ENCODE measurements at places on chromosomes 3 and 15. TPM values are rescaled to one million over a fixed set of nuclear protein-coding genes. Genes with fewer than 3 reads are reported as not detected.

GRCh38 chr3:24258260-24258659, 236.4 kb downstream of the THRB start:
- H3K27ac ChIP-seq = no peak overlapping the region
- no peak for DNase-seq
- no peaks in the 10 kb centered on the region for H3K36me3 ChIP-seq
- no peak overlapping the region for H3K4me3 ChIP-seq

DNA sequence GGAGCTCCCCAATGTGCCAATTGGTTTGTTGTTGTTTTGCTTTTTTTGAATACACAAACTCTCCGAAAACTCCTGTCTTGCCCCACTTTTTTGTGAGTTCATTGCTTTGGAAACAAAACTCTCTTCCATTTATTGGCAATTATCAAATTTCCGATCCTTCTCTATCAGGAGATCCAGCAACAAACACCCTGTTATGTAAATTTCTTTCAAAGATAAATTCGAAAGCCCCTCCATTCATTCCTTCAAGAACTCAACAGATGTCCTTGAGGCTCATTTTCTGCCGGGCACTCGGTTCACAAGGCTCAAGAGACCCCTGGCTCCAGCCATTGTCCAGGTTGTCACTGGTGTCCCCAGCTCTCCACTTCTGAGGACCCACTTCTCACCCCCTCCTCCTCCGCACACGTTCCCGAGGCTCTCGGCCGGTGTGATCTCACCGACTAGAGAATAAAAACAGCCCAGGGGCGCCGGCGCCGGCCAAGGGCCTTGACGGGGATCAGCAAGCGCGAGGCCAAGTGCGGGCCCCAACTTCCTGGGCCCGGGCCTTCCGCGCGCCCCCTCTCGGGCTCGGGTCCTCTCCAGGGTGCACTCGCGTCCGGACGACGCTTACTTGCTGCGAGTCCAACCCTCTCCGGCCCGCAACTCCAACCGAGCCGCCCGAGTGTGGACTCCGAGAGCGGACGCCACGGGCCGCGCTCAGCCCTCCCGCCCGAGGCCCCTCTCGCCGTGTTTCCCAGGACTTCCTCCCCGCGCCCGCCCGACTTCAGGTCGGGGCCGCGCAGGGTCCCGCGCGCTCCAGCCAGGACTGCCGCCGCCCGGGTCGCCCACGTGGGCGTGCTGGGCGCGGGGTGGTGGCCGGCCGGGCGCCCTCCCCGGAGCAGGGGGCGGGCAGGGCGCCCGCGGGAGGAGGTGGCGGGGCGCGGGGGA, 533 bp upstream of the SMAD3 start:
- no peaks in the 10 kb centered on the region for H3K27me3 ChIP-seq
- H3K4me1 ChIP-seq = peaks cover 24% of the 10 kb centered on the region
- DNase-seq = peak; percentile 30
- H3K4me3 ChIP-seq = peak overlapping the region; percentile 100

GRCh38 chr15:70432924-70433495, 330.3 kb downstream of the UACA start:
- H3K4me1 ChIP-seq = peaks cover 10% of the 10 kb centered on the region
- H3K36me3 ChIP-seq = no peaks in the 10 kb centered on the region
- DNase-seq = no peak
- no peaks in the 10 kb centered on the region for H3K27me3 ChIP-seq

- H3K4me3 ChIP-seq = no peak overlapping the region
- no peaks in the 10 kb centered on the region for H3K27me3 ChIP-seq
Observed at GRCh38 chr15:57732526-57733331, 26.2 kb downstream of the POLR2M start.

Gene CYP1A2
- not detected for total RNA-seq

GRCh38 chr15:83854321-83854720, 200.4 kb downstream of the ADAMTSL3 start:
- H3K4me1 ChIP-seq = peaks cover 41% of the 10 kb centered on the region
- peak; percentile 81 for DNase-seq
- peak overlapping the region; percentile 53 for H3K27ac ChIP-seq
- H3K27me3 ChIP-seq = no peaks in the 10 kb centered on the region
- no peak overlapping the region for H3K4me3 ChIP-seq

DNA sequence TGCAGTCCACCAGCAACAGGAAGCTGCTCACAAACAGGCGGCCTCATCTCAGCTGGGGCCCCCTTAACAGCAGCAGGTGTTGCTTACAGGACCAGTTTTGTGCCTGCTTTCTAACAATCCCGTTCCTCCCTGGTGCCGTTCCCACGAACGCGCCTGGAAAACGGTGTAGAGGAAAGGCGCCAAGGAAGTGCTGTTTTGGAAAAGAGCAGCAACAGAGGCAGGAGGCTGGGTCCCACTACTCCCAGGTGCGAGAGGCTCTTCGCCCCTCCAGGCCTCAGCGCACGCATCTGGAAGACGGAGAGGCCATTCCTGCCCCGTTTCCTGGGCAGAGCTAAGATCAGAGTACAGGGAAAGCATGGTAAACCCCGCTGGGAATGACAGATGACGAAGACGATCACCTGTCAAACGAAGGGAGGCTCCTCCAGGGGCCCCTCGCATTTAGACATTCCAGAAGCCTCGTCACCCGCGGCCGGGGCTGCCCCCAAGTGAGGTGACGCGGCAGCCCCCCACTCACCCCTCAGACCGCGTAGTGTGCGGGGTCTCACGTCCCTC, 603 bp downstream of the SCAPER start:
- peak overlapping the region; percentile 93 for H3K4me3 ChIP-seq
- H3K4me1 ChIP-seq = peaks cover 12% of the 10 kb centered on the region
- peak overlapping the region; percentile 9 for H3K27ac ChIP-seq
- no peaks in the 10 kb centered on the region for H3K36me3 ChIP-seq
- peak; percentile 38 for DNase-seq

DNA sequence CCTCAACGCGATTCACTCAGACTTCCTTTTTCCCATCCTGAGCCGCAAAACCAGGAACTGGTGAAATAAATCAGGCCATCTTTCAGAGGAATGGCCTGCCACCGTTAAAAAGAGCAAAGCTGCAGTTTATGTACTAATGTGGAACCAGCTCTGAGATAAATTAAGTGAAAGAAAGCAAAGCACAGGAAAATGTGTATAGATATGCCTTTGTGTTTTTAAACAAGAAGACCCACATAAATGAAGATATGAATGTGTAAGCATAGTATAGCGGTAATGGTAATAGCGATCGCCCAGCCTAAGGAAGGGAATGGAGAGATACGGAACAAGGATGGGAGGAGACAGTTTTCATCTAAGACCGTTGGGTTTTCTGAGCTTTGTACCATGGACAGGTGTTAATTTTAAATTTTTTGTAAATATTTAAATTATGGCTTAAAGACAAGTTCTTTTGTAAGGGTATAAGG, 30.8 kb upstream of the RPN1 start:
- H3K4me3 ChIP-seq = peak overlapping the region; percentile 73
- no peak for DNase-seq
- no peaks in the 10 kb centered on the region for H3K36me3 ChIP-seq
- peaks cover 5% of the 10 kb centered on the region for H3K4me1 ChIP-seq
- H3K27ac ChIP-seq = peak overlapping the region; percentile 83
- H3K27me3 ChIP-seq = no peaks in the 10 kb centered on the region

DNA sequence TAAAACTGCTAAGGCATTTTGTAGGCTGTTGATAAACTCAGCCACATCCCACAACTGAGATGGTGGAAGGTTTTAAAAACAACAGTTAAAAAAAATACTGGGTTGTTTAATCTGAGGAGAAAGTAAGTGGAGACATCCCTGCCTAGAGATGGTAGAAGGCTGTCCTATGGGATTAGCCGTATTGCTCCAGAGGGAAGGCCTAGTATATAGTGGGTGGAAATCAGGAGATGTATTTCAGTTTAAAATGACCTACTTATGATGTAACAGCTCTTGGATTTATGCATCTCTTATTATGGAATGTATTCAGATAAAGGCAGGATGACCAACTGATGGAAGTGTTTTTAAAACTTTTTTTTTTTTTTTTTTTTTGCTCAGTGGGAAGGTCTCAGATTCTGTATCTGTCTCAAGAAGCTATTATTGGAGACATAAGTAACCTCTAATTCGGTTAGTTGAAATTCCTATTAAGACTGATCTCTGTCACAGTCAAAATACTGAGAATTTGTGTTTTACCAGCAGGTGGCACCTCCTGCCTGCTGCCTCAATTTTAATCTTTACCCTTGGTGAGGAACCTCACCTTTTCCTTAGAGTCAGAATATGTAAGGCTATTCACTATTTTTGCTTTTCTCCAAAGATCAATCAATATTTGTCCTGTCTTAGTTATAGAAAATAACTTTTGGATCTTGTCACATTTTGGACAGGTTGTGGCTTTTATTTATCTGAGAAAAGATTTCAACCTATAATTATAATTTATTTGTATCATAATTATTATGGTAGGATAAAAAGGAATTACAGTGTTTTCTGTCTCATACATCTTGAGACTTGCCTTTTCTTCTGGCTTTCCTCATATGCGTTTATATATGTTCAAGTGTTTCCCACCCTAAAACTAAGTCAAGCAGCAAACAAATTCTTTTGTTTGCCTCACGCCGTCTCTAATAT, 63.0 kb downstream of the VPS8 start:
- DNase-seq = peak; percentile 63
- H3K36me3 ChIP-seq = peaks cover 11% of the 10 kb centered on the region
- no peak overlapping the region for H3K4me3 ChIP-seq
- no peaks in the 10 kb centered on the region for H3K27me3 ChIP-seq

DNA sequence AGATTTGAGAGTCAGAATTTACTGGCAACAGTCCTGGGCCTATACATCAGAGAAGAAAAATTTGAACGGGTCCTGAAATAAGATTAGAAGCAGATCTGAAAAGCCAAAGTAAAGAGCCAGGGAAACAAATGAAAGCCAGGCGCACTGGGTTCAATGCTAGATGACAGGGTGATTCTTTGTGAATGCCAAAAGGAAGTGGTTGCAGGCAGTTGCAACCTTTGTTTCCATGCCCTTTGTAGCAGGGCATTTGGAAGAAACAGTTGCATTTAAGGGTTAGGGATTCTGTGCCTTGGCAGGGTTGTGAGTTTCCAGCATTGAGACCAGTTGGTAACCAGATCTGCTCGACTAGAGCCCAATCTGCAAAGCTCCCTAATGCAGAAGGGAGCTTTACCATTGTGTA, 36.4 kb upstream of the MTHFS start:
- no peak overlapping the region for H3K4me3 ChIP-seq
- no peaks in the 10 kb centered on the region for H3K27me3 ChIP-seq
- H3K27ac ChIP-seq = no peak overlapping the region
- H3K4me1 ChIP-seq = no peaks in the 10 kb centered on the region

DNA sequence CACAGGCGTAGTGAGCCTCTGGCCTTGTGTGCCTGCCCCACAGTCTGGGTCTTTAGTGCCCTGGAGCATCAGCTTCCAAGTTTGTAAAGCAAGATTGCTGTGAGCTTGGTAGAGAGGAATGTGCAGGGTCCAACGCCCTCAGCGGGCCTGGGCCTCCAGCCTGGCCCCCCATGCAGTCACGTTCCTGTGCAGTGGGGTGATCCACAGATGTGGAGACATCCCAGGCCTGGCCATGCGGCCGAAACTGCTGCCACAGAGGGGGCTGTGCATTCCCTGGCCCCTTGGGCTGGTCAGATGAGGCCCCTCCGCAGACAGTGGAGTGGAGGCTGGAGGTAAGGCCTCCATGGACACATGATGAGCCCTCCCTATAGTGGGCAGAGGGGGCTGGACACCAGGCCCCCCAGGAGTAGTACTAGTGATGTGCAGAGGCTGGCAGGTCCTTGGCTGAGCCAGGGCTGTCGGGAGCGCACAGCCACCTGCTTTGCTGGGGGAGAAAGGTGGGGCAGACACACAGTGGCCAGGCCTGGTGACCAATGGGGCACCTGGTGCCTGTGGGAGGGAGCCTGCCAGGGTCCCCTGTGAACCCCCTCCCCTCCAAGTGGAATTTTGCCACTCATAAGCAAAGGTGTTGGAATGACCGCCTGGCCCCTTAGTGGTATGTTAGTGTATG, 71.5 kb downstream of the EFCAB12 start:
- no peaks in the 10 kb centered on the region for H3K27me3 ChIP-seq
- H3K4me1 ChIP-seq = no peaks in the 10 kb centered on the region
- no peak for DNase-seq
- H3K36me3 ChIP-seq = no peaks in the 10 kb centered on the region
- no peak overlapping the region for H3K27ac ChIP-seq
- H3K4me3 ChIP-seq = no peak overlapping the region

Gene CCR9
- not detected for total RNA-seq

DNA sequence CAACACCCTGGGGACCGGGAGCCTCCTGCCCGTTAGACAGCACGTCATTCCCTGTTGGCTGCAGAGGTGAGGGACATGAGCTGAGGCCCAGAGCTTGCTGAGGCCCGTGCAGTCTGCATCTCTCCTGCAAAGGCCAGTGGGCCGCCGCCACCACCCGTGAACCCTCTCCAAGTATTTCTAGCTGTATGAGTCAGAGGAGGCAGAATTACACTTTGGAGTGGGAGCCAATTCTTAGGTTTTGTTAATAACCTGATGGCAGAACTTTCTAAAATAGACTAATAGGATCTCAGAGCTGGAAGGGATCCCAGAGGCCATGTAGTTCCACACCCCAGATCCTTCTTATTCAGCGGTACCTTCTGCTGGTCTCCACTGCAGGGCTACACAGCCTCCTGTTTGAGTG, 335.2 kb upstream of the CTDSPL start:
- DNase-seq = no peak
- H3K36me3 ChIP-seq = no peaks in the 10 kb centered on the region
- H3K27ac ChIP-seq = no peak overlapping the region
- H3K27me3 ChIP-seq = peaks cover 75% of the 10 kb centered on the region
- no peaks in the 10 kb centered on the region for H3K4me1 ChIP-seq

DNA sequence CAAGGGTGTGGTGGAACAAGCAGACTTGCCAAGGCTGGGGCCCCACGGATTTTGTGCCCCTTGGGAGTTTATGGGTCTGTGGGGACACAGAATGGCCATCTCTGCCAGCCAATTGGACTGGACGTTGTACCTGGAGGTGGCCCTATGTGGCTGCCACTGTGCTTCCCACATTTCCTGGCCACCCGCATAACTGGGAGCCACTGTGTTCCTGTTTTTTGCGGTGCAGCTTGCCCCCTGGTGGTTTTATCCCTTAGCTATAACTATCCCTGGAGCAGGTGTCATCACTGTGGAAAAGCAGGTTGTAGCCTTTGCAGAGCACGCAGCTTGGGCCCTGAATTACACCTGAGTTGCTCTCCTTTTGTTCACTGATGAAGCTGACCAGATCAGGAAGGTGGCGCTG, 306.3 kb downstream of the ZPLD1 start:
- no peaks in the 10 kb centered on the region for H3K36me3 ChIP-seq
- no peak overlapping the region for H3K4me3 ChIP-seq
- peak; percentile 46 for DNase-seq
- H3K27ac ChIP-seq = no peak overlapping the region
- no peaks in the 10 kb centered on the region for H3K4me1 ChIP-seq
- H3K27me3 ChIP-seq = no peaks in the 10 kb centered on the region

Gene ADGRG7
- not detected for total RNA-seq

DNA sequence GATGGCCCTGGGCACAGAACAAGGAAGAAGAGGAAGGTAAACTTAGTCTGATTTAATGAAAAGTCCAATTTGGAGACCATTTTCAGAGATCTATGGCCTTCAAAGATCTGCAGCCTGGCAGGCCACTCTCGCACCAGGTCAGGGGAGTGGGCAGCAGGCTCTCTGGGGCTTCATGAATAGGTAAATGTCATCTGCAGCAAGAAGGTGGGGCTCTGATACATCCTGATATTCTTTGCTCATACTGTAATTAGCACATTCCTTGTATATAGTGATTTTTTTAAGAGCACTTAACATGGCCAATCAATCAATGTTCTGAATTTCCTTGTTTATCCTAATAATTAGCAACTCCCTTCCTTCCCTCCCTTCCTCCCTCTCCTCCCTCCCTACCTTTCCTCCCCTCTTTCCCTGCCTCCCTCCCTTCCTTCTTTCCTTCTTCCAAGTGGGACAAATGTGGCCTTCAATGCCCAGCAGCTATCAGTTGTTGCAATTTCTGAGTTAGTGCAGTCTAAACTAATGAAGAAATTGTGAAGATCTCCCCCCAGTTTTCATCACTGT, 86.0 kb upstream of the LIMD1 start:
- DNase-seq = no peak
- H3K36me3 ChIP-seq = no peaks in the 10 kb centered on the region
- peak overlapping the region; percentile 86 for H3K27ac ChIP-seq

Gene SMCO1
- total RNA-seq = not detected

Gene CCRL2
- total RNA-seq = 6.0 TPM
